ENCODE measurements at places on chromosomes 7 and 10.

- DNase-seq = no peak
Measured at GRCh38 chr7:132760244-132760623, 184.0 kb upstream of the PLXNA4 start.

DNA sequence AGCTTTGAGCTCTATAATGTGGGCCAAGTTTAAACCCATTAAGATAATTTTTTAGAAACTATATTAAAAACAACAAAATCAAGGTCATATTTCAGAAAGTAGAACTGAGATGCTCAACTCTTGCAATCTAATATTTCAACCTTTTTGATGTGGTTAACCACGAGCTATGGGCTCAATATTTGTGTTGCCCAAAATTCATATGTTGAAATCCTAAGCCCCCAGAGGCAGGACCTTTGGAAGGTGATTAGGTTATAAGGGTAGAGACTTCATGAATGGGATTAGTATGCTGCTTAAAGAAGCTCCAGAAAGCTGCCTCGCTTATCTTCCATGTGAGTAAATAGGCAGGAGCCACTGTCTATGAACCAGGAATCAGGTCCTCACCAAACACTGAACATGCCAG lies 284.4 kb downstream of the CRPPA start:
- no peak for DNase-seq

DNA sequence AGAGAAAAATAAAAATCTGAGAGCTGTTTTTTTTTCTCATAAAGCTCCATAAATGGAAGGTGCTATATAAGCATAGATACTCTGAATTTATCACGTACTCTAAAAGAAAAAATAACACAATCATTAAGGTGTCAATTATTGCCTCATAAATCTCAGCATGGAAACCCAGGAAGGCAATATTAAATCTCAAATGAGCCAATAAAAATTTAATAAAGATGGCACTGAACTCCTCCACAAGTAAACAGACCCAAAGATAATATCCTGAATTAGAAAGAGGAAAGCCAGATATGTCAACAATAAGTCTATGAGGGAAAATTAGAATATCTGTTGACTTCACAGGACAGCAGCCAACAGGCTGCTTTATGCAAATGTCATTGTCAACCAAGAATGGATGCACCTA lies 66.5 kb downstream of the CDK6 start:
- no peak for DNase-seq

- no peak for DNase-seq
Measured at GRCh38 chr10:51403521-51403920, 295.9 kb downstream of the CSTF2T start.

DNA sequence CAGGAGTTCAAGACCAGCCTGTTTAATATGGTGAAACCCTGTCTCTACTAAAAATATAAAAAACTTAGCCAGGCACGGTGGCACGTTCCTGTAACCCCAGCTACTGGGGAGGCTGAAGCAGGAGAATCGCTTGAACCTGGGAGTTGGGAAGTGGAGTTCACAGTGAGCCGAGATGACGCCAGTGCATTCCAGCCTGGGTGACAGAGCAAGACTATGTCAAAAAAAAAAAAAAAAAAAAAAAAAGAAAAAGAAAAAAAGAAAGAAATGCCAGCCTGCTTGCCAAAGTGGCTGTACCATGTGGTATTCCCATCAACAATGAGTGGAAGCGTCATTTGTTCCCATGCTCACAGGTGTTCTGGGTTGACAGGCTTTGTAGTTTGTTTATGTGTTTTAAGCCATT lies 43.3 kb upstream of the NPTX2 start:
- no peak for DNase-seq

Data from CD4-positive, alpha-beta T cell treated with Interleukin-4 for 4 hours (primary cell).